ENCODE measurements at places on chromosomes 7 and 10.

DNA sequence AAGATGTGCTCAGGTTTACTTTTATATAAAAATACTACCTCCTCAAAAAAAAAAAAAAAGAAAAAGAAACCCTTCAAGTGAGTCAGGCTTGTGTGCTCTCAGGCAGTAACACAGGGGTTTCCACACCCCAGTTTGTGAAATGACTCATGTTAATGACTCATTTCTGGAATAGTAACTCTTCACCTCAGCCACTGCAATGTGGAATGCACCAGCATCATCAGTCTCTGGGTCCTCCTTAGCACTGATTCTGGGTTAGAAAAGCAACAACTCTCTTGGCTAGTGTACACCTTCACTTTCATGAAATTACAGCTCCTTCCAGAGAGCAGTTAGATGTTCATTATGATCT lies 110.6 kb downstream of the EMX2 start:
- no peak for DNase-seq

DNA sequence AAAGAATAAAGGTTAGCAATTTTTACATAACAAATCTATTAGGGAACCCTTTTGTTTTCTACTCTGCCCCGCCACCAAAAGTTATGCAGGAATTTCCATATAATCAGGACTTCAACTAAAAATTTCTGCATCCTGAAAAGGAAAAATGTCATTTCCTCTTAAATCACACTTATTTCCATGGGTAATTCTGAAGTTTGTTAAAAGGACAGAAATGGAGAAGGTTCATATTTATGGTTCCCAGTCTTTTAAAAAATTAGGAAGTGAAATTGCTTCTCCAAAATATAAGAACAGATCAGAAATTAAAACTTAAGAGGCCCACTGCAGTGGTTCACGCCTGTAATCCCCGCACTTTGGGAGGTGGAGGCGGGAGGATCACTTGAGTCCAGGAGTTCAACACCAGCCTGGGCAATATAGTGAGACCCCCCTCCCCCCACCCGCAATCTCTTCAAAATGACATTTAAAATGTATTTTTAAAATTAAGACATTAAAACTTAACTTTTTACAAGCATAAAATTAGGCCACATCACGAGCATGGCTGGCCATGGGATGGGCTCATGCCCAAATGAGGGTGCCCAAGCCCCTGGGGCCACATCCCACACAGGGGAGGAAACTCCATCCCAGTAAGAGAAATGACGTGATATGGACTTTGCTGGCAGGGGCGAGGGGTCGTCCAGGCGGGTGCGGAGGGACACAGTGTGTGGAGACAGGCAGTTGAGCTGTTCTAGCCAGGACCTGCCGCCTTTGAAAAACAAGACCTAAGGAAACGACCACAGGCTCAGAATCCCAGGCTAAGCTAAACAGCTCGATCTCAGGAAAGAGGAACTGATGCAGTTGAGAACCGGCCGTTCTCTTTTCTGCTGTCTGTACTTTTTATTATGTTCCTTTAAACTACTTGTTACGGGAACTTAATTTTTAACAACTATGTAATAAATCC lies 51.3 kb upstream of the NFE2L3 start:
- DNase-seq = no peak

DNA sequence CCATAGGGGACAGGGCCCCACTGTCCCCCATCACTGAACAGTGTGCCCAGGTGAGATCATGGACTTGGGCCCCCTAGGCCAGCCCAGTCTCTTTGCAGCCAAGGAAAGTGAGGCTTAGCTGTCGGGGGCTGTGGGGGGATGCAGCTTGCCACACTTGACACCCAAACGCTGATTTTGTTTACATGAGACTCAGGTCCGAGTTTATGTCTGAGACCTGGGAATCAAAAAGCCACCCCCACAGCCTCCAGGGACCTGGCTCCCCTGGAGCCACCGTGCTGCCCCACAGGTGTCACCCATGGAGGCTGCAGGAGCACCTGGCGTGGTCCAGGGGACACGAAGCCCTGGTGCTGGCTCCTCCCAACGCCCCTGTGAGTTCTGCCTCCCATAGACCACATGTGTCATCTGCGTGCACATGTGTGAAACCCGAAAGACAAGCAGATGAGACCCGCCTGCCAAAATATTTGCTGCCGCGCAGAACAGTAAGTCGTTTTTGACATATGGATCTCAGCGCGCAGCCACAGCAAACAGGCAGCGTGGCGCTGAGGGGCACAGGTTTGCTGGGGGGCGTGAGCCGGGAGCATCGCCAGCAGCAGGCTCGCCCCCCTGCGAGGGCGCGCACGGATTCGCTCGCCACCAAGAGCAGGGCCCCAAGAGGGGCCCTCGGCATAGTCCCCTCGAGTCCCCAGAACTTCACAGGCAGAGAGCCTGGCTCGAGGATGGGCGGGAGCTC lies 112.3 kb downstream of the LHPP start:
- DNase-seq = no peak

DNA sequence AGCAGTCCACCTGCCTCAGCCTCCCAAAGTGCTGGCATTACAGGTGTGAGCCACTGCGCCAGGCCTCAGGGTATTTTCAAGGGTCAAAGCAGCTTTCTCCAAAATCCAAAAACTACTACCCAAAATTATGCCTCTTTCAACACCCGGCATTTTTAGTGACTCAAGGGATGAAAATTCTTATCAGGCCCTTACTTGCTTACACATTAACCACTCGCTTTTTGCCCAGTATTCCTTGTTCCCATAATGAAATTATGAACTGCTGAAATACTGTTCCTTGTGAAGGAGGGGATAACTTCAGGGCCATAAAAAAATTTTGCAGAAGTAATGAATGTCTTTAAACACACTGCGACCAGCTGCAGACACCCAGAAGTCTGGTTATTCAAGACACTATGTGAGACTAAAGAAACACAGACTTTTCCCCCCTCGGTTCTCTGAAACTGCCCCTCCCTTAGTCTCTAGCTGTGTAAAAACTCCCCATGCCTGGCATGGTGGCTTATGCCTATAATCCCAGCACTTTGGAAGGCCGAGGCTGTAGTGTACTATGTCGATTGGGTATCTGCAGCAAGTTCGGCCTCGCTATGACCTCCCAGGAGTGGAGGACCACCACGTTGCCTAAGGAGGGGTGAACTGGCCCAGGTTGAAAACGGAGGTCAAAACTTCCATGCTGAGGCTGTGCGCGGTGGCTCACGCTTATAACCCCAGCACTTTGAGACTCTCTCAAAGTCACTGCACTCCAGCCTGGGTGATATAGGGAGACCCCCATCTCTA lies 12.0 kb downstream of the FXYD4 start:
- no peak for DNase-seq

- DNase-seq = no peak
Observed at GRCh38 chr10:26574783-26575182, 122.7 kb upstream of the PDSS1 start.

- no peak for DNase-seq
Observed at GRCh38 chr7:113812591-113813255, 106.1 kb downstream of the PPP1R3A start.

DNA sequence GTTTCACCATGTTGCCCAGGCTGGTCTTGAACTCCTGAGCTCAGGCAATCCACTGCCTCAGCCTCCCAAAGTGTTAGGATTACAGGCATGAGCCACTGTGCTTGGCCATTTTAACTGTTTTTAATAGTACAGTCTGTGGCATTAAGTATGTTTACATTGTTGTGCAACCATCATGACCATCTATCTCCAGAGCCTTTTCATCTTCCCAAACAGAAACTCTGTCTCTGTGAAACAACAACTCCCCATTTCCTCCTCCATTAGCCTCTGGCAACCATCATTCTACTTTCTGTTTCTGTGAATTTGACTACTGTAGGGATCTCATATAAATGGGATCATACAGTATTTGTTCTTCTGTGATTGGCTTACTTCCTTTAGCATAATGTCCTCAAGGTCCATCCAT lies 48.3 kb upstream of the SEPHS1 start:
- no peak for DNase-seq

- no peak for DNase-seq
Observed at GRCh38 chr10:68813559-68813958, 13.8 kb upstream of the STOX1 start.

GRCh38 chr7:124643311-124643811 lies 122.2 kb downstream of the GPR37 start:
- no peak for DNase-seq

DNA sequence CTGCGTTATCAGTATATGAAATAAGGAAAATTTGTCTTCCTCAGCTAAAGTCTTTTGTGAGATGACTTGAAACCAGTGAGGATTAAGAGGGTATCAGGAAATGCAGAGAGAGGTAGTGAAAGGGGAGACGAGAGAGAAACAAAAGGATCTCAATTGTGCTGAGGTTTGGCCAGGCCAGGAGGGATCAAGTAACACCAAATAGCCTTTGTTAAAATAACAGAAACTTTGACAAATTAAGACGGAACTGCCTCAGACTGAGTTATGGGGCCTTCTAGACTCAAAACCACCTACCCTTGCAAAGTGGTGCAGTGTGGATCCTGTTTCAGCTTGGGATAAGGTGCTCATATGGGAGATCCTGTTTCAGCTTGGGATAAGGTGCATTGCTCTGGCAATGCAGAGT lies 263.1 kb downstream of the CREB5 start:
- DNase-seq = no peak

Measured in activated naive CD4-positive, alpha-beta T cell (primary cell).